NCI-H1048 (cell line): ENCODE measurements at places on chromosomes 4 and X.

GRCh38 chr4:175841366-175841765, 29.3 kb upstream of the GPM6A start:
- no peak for DNase-seq

- DNase-seq, result no peak
These were observed 11.6 kb upstream of the EOLA2 start for GRCh38 chrX:149949743-149950436.

DNA sequence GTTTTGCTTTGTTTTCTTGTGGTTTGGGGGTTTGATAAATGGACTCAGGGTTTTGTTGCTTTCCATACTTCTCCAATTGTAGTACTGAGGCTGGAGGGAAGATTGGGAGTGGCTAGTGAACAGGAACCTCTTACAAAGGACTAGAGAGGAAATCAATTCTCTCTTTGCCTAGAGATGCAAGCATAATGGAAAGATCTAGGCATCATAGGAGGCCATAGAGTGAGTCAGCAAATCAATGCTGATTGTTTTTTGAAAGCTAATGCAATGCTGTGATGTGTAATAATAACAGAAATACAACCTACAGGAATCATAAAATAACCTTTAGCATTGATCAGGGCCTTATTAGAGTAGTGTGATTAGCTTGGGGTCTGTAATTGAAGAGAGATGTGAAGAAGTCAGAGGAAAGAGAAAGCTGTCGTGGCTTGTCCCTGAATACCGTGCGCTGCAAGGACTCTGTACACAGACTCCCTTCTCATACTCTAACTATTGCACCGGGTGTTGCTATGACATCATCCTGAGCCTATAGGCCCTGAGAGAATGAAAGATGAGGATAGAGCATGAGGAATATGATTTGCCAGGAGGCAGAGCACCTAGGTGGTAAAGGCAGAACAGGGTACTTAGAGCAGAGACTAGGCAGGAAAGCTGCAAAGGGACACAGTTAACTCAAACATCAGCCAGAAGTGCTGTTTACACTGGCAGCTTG, 29.3 kb upstream of the GPR101 start:
- DNase-seq, result no peak

- no peak for DNase-seq
These were observed 69.4 kb upstream of the CLCN4 start for GRCh38 chrX:10087391-10087790.

- no peak for DNase-seq
These were observed 835 bp downstream of the TMEM185A start for GRCh38 chrX:149630681-149631233.

GRCh38 chr4:185738038-185738552, 73.9 kb downstream of the SORBS2 start:
- DNase-seq, result no peak

- DNase-seq, result no peak
These were observed 89.9 kb upstream of the KCTD8 start for GRCh38 chr4:44538534-44538933.

- DNase-seq, result no peak
These were observed 98.0 kb downstream of the CXCL13 start for GRCh38 chr4:77703666-77704065.

GRCh38 chrX:66021765-66022631, 17.9 kb downstream of the VSIG4 start:
- DNase-seq, result no peak

- DNase-seq, result no peak
These were observed 165.8 kb downstream of the GASK1B start for GRCh38 chr4:158006990-158007389.

- DNase-seq, result no peak
These were observed 83.4 kb downstream of the UCHL1 start for GRCh38 chr4:41339812-41340809.

DNA sequence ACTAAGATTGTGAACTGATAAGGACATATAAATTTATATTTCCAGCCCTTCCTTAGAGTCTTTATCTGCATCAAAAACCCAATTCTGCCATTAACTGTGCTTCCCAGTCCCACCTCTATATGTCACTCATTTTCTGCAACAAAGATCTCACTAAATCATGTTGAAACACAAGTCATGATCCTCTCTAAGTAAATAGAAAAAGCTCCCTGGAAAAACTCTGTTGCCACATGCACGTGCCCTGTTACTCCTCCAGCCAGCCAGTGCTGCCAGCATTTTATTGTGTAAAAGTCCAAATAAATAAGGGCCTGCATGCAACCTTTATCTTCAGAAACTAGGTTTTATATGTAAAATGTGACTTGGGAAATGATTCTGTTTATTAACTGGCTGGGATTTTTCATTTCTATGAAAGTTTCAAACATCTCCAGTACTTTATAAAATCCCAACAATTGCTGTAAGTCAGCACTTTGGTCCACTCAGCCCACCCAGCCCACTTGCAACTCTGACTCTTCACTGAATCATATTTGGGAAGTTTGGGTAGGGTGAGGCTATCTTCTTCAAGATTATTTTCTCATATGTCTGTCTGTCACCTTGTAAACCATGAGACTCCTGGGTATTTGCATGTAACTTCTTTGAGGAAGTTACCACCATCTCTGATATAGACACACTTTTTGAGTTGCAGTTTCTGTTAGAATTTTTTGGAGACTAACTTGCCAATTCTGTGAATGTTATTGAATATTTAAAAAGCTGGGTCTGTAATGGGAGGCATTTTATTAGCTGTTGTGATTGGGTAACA, 40.0 kb upstream of the SMARCA5 start:
- DNase-seq, result no peak

- no peak for DNase-seq
These were observed 28.9 kb downstream of the CPLX1 start for GRCh38 chr4:797066-797465.

- DNase-seq, result no peak
These were observed 18.8 kb upstream of the NWD2 start for GRCh38 chr4:37225778-37226177.
